ENCODE measurements at places on chromosomes 5 and 9. TPM values are rescaled to one million over a fixed set of nuclear protein-coding genes. Genes with fewer than 3 reads are reported as not detected.

- peaks cover 1% of the 10 kb centered on the region for H3K27me3 ChIP-seq
- H3K27ac ChIP-seq, result peak within 1 kb of the TSS; percentile 92
- H3K36me3 ChIP-seq, result no peaks in the 10 kb centered on the region
- no peaks in the 10 kb centered on the region for H3K4me1 ChIP-seq
- peak within 1 kb of the TSS; percentile 96 for H3K4me3 ChIP-seq
- peak; percentile 95 for DNase-seq
Observed at GRCh38 chr5:179820483-179821297, at the start of gene SQSTM1. Gene SQSTM1 (plus strand): TSS chr5:179820905. CDS start chr5:179820937, 32 bp downstream.

- H3K4me1 ChIP-seq, result no peaks in the 10 kb centered on the region
- DNase-seq, result no peak
- no peak overlapping the region for H3K4me3 ChIP-seq
- H3K27me3 ChIP-seq, result no peaks in the 10 kb centered on the region
Observed at GRCh38 chr5:134153657-134154056, 23.1 kb downstream of the SKP1 start.

KCNN2 gene
- total RNA-seq, result 0.32 TPM

PCDHGA2 gene
- total RNA-seq, result 10.6 TPM

DNA sequence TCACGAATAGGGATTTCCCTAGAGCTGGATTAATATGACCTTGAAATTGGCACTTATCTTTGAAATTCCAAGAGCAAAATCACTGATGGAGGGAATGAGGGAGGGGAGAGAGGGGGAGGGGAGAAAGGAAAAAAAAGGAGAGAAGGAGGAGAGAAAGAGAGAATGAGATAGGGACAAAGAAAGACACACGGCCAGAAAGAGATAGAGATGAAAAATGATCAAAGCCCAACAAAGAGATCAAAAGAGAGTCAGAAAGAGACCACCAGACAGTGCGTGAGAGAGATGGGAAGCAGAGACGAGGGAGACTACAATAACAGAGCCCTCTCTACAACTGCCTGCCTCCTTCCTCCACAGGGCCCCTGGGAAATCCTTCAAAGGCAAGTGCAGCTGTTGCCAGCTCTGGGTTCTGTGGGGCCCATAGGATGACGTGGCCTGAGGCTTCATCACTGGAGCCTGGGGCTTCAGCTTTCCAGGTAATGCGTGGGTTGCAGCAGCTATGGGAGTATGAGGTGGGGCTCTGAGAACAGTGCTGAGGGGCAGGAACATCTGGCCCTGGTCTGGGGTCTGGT is 58.3 kb upstream of the SHB start:
- DNase-seq, result no peak
- no peak overlapping the region for H3K27ac ChIP-seq
- no peaks in the 10 kb centered on the region for H3K36me3 ChIP-seq
- no peaks in the 10 kb centered on the region for H3K27me3 ChIP-seq

GRCh38 chr5:59390074-59390659 is 503.4 kb downstream of the PDE4D start:
- no peaks in the 10 kb centered on the region for H3K36me3 ChIP-seq
- H3K27ac ChIP-seq, result no peak overlapping the region
- H3K4me3 ChIP-seq, result no peak overlapping the region
- H3K4me1 ChIP-seq, result no peaks in the 10 kb centered on the region
- DNase-seq, result no peak
- H3K27me3 ChIP-seq, result no peaks in the 10 kb centered on the region

EMB gene
- total RNA-seq, result 21.5 TPM

FAM13B gene
- total RNA-seq, result 66.5 TPM

- no peaks in the 10 kb centered on the region for H3K36me3 ChIP-seq
- no peaks in the 10 kb centered on the region for H3K4me1 ChIP-seq
- H3K27ac ChIP-seq, result no peak overlapping the region
Observed at GRCh38 chr5:82147860-82148573, 130.1 kb downstream of the RPS23 start.

DNA sequence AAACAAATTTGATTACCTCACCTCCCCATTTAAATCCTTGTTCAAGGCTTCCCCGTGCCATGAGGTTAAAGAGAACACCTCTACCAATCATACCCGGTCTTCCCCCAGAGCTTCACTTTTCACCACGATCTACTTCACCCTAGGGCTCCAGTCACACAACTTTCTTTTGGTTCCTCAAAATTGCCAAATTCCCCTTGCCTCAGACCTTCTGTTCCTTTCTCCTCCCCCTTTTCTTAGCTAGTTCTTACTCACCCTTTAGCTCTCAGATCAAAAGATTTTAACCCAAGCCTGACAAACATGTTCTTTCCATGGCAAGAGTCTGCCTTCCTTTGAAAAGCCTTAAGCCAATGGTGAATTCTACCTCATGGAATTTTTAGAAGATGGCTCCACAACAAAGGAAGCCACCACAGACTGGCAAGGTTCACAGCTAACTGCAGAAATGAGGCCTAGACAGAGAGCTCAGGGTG is 56.7 kb downstream of the MAPKAP1 start:
- no peaks in the 10 kb centered on the region for H3K27me3 ChIP-seq
- no peak overlapping the region for H3K27ac ChIP-seq
- peaks cover 3% of the 10 kb centered on the region for H3K4me1 ChIP-seq
- no peak overlapping the region for H3K4me3 ChIP-seq
- no peaks in the 10 kb centered on the region for H3K36me3 ChIP-seq

- H3K36me3 ChIP-seq, result peaks cover 3% of the 10 kb centered on the region
- no peak overlapping the region for H3K27ac ChIP-seq
- no peaks in the 10 kb centered on the region for H3K27me3 ChIP-seq
- H3K4me3 ChIP-seq, result no peak overlapping the region
- no peak for DNase-seq
Observed at GRCh38 chr9:125235804-125236519, 5.2 kb downstream of the HSPA5 start.

PFN3 gene
- not detected for total RNA-seq

GRCh38 chr9:5186416-5187169 is 1.2 kb upstream of the INSL6 start:
- H3K27me3 ChIP-seq, result no peaks in the 10 kb centered on the region
- no peaks in the 10 kb centered on the region for H3K36me3 ChIP-seq
- no peaks in the 10 kb centered on the region for H3K4me1 ChIP-seq
- no peak overlapping the region for H3K4me3 ChIP-seq
- no peak overlapping the region for H3K27ac ChIP-seq

- no peak overlapping the region for H3K4me3 ChIP-seq
- H3K36me3 ChIP-seq, result no peaks in the 10 kb centered on the region
- H3K27ac ChIP-seq, result no peak overlapping the region
- H3K27me3 ChIP-seq, result no peaks in the 10 kb centered on the region
Observed at GRCh38 chr9:102587281-102587680, 407.9 kb upstream of the CYLC2 start.

GRCh38 chr5:171667341-171668096 is 118.1 kb upstream of the SMIM23 start:
- no peaks in the 10 kb centered on the region for H3K36me3 ChIP-seq
- H3K4me3 ChIP-seq, result no peak overlapping the region
- no peak overlapping the region for H3K27ac ChIP-seq
- H3K4me1 ChIP-seq, result no peaks in the 10 kb centered on the region
- no peaks in the 10 kb centered on the region for H3K27me3 ChIP-seq

GRCh38 chr9:107635803-107636174 is 146.2 kb upstream of the KLF4 start:
- H3K36me3 ChIP-seq, result no peaks in the 10 kb centered on the region
- H3K27ac ChIP-seq, result no peak overlapping the region
- H3K4me3 ChIP-seq, result no peak overlapping the region
- no peak for DNase-seq

- no peak overlapping the region for H3K4me3 ChIP-seq
- DNase-seq, result no peak
- no peak overlapping the region for H3K27ac ChIP-seq
- H3K4me1 ChIP-seq, result no peaks in the 10 kb centered on the region
- H3K36me3 ChIP-seq, result no peaks in the 10 kb centered on the region
- H3K27me3 ChIP-seq, result no peaks in the 10 kb centered on the region
Observed at GRCh38 chr5:82765765-82766164, 311.4 kb downstream of the TMEM167A start.

KLF4 gene
- 202 TPM for total RNA-seq

GRCh38 chr5:8304341-8304740 is 435.4 kb downstream of the MTRR start:
- no peak overlapping the region for H3K27ac ChIP-seq
- no peaks in the 10 kb centered on the region for H3K4me1 ChIP-seq
- H3K27me3 ChIP-seq, result no peaks in the 10 kb centered on the region
- no peaks in the 10 kb centered on the region for H3K36me3 ChIP-seq
- DNase-seq, result no peak
- no peak overlapping the region for H3K4me3 ChIP-seq

- H3K36me3 ChIP-seq, result no peaks in the 10 kb centered on the region
- H3K27ac ChIP-seq, result no peak overlapping the region
- DNase-seq, result no peak
- no peaks in the 10 kb centered on the region for H3K27me3 ChIP-seq
- H3K4me1 ChIP-seq, result peaks cover 2% of the 10 kb centered on the region
Observed at GRCh38 chr5:37721447-37721871, 118.4 kb downstream of the GDNF start.

DNA sequence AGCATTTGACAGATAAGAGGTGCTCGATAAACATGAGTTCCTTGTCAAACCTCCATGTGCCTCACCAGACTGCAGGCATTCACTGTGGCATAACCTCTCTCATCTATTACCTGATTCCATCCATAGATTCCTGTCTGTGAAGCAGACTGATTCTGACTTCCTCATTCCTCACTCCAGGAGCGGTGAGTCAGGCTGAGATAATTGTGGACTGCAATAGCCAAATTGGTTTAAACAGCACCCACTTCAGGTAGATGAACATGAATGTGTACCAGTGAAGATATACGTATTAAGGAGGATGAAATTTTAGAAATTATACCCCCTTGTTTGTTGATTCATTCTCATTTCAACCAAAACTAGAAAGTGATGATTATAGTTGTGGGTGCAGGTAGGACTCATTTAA is 391.2 kb downstream of the HINT1 start:
- H3K36me3 ChIP-seq, result no peaks in the 10 kb centered on the region
- DNase-seq, result no peak
- no peaks in the 10 kb centered on the region for H3K27me3 ChIP-seq
- H3K4me1 ChIP-seq, result no peaks in the 10 kb centered on the region

DNA sequence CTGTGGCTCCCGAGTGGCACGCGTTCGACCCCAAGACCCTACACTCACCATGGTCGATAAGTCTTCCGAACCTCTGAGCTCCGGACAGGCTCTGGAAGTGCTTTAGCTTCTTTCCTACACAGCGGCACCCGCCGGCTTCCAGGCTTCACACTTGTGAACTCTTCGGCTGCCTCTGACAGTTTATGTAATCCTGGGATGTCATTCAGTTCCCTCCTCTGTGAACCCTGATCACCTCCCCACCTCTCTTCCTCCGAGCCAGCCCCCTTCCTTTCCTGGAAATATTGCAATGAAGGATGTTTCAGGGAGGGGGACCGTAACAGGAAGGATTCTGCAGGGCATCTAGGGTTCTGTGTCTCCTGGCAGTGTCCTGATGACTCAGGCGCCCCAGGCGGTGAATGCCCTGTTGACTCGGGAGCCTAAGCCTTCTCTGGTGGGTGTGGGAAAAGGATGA is at the start of gene CD14:
Gene CD14, minus strand, starts transcription at position 155 of the 451 bp plus-strand sequence. Its CDS starts 104 bp downstream, at position 51.
- H3K27me3 ChIP-seq, result no peaks in the 10 kb centered on the region
- H3K4me1 ChIP-seq, result no peaks in the 10 kb centered on the region
- peak; percentile 84 for DNase-seq
- H3K27ac ChIP-seq, result no peak within 1 kb of the TSS

- no peak overlapping the region for H3K4me3 ChIP-seq
- no peak for DNase-seq
- H3K27ac ChIP-seq, result no peak overlapping the region
- H3K36me3 ChIP-seq, result no peaks in the 10 kb centered on the region
Observed at GRCh38 chr9:121393318-121393717, 23.3 kb upstream of the STOM start.

TPPP gene
- 5.6 TPM for total RNA-seq

GRCh38 chr5:129962506-129962905 is 58.2 kb downstream of the CHSY3 start:
- H3K27me3 ChIP-seq, result no peaks in the 10 kb centered on the region
- no peak overlapping the region for H3K4me3 ChIP-seq
- no peak for DNase-seq

SLC4A9 gene
- total RNA-seq, result not detected

CYLC2 gene
- not detected for total RNA-seq

GRCh38 chr5:160702311-160702803 is 149.7 kb downstream of the ATP10B start:
- H3K27ac ChIP-seq, result no peak overlapping the region
- no peaks in the 10 kb centered on the region for H3K36me3 ChIP-seq
- no peaks in the 10 kb centered on the region for H3K4me1 ChIP-seq
- DNase-seq, result no peak
- H3K4me3 ChIP-seq, result no peak overlapping the region

DNA sequence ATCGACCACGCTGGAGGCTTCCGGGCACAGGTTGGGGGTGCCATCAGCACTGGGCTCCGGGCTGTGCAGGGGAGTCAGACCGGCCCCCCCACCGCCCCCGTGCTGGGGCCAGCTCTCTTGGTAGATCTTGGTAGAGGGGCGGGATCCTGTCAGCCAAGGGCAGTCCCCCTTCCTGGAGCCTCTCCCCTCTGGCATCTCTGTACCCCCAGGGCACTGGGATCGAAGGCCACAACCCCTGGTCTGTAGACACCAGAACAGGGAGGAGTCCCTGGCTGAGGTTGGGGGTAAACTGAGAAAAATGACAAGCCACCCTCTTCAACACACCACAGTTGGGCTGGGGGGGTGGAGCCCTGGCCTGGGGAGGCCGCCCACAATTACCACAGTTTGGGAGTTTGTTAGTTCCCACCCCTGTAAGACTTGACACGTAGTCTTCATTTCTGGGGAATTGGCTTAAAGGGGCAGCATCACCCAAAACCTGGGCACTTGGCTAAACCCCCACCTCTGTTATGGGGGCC is 882 bp downstream of the CERCAM start:
- no peaks in the 10 kb centered on the region for H3K27me3 ChIP-seq
- H3K4me1 ChIP-seq, result no peaks in the 10 kb centered on the region
- peak overlapping the region; percentile 87 for H3K4me3 ChIP-seq
- H3K36me3 ChIP-seq, result no peaks in the 10 kb centered on the region

GRCh38 chr9:112925058-112925641 is 34.5 kb upstream of the SLC46A2 start:
- no peaks in the 10 kb centered on the region for H3K27me3 ChIP-seq
- H3K4me1 ChIP-seq, result no peaks in the 10 kb centered on the region
- no peak for DNase-seq
- no peak overlapping the region for H3K27ac ChIP-seq
- H3K36me3 ChIP-seq, result no peaks in the 10 kb centered on the region
- H3K4me3 ChIP-seq, result no peak overlapping the region

DNA sequence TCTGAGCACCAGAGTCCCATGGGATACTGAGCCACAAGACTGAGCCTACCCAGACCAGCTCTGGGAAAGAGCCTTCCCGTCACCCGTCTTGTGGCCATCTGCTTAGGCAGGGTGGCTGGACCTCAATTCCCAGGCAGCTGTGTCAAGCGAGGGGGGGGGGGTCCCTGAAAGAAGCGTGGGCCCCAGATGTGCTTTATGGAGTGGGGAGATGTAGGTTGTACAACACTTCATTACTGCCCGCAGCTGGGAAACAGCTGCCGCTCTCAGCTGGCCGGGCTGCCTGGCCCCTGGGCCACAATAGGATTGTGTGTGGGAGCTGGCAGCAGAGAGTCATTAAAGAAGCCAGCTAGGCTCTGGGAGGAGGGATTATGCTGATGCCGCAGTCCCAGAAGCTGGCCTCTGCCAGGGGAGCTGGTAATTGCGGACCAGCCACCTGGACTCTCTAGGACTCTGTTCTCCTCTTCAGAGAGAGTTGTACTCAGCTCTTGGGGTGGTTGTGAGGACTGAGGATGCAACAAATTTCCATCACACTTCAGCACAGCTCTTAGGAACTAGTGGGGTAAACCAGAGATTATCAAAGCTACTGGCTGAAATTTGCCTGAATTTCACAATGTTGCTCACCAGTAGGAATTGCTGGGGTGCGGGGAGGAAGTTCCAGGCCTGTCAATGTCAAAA is 145.4 kb downstream of the GADD45G start:
- no peak for DNase-seq
- H3K4me1 ChIP-seq, result no peaks in the 10 kb centered on the region
- H3K4me3 ChIP-seq, result no peak overlapping the region
- no peaks in the 10 kb centered on the region for H3K27me3 ChIP-seq
- H3K27ac ChIP-seq, result no peak overlapping the region

Data from aorta (tissue), 5 donors.